ENCODE measurements at places on chromosomes 11 and 22.

- no peak for DNase-seq
These were observed 123.8 kb downstream of the CD44 start for GRCh38 chr11:35262735-35263134.

DNA sequence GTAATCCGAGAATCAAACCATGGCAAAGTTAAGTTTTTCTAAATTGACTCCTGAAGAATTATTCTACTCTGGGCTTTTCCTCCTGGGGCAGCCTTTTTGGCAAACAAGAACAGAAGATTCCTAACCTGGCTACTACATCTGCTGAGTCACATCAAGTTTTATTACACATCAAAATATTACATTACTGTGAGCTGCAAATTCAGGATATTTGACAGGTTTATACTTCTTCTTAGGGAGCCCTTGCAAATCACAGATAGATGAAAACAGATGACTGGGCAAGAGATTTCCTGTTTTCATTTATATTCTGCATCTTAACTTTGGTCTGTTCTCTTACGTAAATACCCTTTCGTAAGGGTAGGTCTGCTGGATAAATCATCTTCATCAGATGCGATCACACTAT, 23.6 kb downstream of the XRRA1 start:
- no peak for DNase-seq

GRCh38 chr22:46078241-46079092, 71.9 kb upstream of the PPARA start:
- DNase-seq = no peak

- no peak for DNase-seq
These were observed 772 bp downstream of the NAV2 start for GRCh38 chr11:19713196-19714021.

- DNase-seq = no peak
These were observed 3.1 kb downstream of the TRMT112 start for GRCh38 chr11:64314146-64314804.

DNA sequence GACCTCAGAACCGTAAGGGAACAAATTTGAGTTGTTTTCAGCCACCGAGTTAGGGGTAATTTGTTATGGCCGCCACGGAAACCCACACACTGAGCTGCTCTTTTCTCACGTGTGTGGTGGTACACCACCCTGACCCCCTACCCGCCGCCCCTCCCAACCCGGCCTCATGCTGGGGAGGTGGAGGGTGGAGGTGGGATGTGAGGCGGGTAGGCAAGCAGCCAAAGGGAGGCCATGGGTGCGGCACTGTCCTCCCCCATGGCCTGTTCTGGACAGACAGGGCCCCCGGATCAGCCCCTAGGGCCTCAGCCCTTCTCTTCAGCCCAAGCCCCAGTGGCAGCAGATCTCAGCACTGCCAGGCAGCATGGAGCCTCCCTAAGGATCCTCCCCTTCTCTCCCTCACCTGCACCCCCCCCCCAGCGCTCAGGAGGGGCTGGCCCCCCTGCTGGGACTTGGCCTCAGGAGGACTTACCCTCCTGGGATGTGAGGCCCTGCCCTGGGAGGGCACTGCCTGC, 7.9 kb downstream of the PRR5 start:
- no peak for DNase-seq

GRCh38 chr11:41921746-41922390, 462.4 kb upstream of the LRRC4C start:
- DNase-seq = no peak

DNA sequence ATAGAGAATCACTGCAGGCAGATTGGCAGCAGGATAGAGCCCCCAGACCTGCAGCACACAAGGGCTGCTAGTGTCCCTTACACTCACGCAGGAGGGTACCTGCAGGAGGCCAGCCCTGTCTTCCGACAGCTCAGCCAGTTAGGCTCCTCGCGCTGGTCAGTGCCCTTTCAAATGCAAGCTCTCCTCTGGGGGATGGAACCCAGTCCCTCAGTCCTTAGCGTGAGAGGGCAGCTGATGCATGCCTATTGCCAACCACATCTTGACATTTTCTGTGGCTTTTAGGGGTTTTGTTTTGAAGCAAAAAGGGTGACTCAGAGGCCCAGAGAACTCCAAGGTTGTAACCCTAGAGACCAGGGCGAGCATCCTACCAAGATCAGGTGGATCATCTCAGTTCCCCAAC, 40.0 kb downstream of the WNT11 start:
- no peak for DNase-seq

- no peak for DNase-seq
These were observed 65.5 kb upstream of the THY1 start for GRCh38 chr11:119488256-119488995.

GRCh38 chr11:1168721-1169161, 11.0 kb downstream of the MUC5AC start:
- no peak for DNase-seq

- DNase-seq = no peak
These were observed 50.2 kb upstream of the PICALM start for GRCh38 chr11:86119077-86119476.

DNA sequence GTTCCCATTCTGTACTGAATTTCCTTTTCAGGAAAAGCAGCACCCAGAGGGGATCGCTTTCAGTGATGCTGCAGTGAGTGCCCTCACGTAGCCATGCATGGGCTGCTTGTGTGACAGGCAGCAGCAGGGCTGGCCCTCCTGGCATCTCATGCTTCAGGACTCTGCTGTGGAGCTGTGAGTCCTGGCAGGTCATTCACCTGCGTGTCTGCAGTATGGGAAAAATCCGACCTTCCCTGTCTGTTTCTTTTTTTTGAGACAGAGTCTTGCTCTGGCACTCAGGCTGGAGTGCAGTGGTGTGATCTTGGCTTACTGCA, 13.4 kb downstream of the GLB1L2 start:
- DNase-seq = no peak

DNA sequence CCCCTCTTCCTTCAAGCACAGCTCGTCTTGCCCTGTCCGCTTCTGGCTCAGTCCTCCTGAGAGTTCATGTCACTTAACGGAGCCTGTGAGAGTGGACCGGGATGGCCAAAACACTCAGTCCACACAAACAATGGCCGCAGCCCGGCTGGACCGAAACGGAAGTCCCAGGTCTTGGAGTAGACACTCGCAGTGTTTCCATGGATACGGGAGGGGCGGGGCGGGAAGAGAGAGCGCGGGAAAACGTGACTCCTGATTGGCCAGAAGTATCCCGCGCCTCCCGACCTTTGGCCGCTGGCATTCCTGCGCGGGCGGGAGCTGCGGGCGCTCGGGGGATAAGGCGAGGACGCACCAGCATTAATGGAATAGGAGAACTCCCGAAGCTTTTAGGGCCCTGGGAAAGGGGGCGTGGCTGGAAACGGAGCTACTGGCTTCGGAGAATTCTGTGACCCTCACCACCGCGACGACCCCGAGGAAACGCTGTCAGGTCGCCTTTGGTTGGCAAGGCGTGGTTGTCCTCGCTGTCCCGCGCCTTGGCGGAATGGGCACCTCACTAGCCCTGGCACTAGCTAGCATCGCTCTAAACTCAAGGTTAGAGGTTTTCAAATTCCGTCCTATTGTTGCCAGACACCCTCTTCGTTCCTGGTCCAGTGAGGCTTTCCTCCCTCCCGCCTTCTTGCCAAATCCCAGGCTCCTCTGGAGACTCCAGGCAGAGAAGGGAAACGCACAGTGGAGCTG, at the start of the genes NLRP14 and ZNF214:
Gene NLRP14 (plus strand): TSS at position 297 of the 735 bp plus-strand sequence. CDS start 18,108 bp downstream, outside the sequence.
Gene ZNF214 (minus strand): TSS at position 164 of the 735 bp plus-strand sequence. CDS start 17,511 bp downstream, outside the sequence.
- DNase-seq = peak; percentile 91

GRCh38 chr11:122345586-122345985, 229.6 kb upstream of the BLID start:
- DNase-seq = no peak

DNA sequence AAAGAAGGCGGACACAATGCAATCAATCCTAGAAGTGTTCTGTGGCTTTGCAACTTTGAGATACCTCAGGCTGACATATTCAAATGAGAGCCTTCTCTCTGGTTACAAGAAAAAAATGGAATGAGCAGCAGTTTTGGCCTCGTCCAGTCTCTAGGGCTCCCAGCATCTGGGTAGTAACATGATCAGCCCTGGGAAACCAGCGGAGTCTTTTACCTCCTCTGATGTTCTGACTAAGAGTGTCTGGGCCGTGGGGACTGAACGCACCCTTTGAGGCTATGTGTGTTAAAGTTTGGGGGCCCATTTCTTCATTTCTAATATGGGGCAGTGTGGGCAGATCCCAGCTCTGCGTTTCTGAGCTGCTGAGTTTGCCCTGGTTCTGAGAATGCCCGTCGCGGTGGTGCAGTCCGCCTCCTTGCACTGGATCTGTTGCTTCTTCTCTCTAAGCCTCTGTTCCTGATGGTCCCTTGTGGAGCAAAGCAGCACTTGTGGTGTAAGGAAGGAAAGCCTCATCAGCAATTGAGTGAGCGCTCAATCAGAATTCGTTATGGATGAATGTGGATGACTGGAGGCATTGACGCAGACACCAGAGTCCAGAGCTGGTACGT, 8.1 kb downstream of the PARVB start:
- no peak for DNase-seq

DNA sequence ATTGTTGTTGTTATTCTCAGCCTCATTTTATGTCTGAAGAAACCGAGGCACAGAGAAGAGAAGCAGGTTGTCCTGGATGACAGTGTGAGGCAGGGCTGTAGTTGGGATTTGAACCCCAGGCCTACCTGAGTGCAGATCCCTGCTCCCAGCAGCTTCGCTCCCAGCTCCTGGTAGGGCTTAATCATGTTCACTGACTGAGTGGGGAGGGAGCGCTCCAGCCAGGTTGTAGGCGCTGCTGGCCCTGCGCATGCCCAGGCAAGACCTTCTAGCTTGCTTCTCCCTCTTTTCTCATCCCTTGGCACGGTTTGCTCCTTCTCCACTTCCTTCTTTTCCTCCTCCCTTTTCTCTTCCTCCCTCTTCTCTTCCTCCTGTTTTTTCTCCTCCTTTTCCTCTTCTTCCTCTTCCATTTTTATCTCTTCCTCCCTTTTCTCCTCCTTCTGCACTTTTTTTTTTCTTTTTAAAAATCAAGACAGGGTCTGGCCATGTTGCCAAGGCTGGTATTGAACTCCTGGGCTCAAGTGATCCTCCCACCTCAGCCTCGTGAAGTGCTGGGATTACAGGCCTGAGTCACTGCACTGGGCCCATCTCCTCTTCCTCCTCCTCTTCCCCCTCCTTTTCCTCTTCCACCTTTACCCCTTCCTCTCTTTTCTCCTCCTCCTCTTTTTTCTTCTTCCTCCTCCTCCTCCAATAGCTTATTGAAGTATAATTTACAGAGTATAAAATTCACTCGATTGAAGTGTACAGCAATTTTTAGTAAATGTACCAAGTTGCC, 109.3 kb downstream of the KIAA1671 start:
- no peak for DNase-seq

- no peak for DNase-seq
These were observed 36.6 kb downstream of the ATG16L2 start for GRCh38 chr11:72850832-72851231.

DNA sequence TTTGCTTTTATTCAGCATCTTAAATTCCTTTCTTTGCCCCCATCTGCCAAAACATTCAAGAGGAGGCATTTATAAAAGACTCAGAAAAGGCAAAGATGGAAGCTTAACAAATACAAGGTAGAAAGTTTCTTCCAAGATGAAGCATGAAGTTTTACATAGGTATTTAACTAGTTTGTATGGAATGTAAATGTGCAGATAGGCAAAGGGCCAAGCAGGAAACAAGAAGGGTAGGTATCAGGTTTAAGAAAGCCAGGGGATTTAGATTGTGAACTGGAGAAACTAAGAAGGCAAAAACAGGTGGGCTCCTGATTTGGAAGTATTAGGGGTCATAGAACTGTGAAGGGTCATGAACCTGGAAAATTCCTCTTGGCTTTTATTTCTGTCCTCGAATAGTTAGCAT, 62.6 kb downstream of the PPP2R1B start:
- DNase-seq = no peak

- peak; percentile 49 for DNase-seq
These were observed 2193.4 kb upstream of the RAG2 start for GRCh38 chr11:38791346-38791961.

DNA sequence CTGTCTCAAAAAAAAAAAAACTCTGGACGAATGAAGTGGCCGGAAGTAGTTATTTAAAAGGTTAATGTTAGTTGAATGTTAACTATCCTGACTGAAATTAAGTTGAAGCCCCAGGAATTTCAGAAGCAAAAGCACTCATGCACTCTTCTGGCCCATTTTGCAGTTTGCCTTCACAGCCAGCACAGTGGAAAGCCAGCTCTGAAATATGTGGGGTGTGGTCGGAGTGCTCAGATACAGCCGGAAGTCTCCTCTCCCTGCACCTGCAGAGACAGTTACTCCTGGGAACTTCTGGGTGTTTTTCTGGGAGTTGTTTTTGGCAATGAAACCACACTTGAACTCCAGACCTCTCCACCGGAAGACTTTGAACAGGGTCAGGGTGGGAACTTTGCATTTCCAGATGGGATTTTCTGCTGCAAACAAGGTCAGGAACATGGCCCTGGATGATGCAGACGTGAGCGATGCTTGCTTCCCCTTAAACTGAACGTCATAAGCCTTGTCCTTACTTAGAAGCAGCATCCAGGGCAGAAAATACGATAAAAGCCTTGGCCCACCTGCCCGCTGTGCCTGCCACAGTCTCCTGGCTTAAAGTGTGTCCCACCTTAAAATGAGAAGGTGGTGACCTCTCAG, 21.5 kb upstream of the CABP2 start:
- no peak for DNase-seq

GRCh38 chr11:125215976-125216375, 51.4 kb downstream of the PKNOX2 start:
- no peak for DNase-seq

- DNase-seq = peak; percentile 64
These were observed at the start of gene SLC29A2 for GRCh38 chr11:66371627-66372415. Gene SLC29A2, minus strand, starts transcription at chr11:66371760. Its CDS starts 169 bp downstream, at chr11:66371591.

DNA sequence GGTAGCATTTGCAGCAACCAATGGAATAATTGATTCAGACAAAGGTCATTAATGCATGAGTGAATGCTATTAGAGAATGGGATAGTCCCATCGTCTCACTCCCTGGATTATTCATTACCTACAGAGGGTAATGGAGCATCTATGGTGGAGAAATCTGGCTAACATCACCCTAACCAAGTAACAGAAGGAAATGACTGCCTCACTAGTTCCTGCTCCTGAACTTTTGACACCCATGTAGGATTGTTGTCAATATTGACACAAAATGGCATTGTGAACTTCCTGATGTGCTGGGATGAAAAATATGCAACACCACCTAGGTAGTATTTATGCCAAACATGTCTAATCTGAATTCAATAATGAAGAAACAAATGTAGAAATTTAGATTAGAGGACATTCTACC, 44.0 kb upstream of the KIRREL3 start:
- DNase-seq = no peak

- DNase-seq = no peak
These were observed 145.2 kb upstream of the SYT13 start for GRCh38 chr11:45431046-45432018.

DNA sequence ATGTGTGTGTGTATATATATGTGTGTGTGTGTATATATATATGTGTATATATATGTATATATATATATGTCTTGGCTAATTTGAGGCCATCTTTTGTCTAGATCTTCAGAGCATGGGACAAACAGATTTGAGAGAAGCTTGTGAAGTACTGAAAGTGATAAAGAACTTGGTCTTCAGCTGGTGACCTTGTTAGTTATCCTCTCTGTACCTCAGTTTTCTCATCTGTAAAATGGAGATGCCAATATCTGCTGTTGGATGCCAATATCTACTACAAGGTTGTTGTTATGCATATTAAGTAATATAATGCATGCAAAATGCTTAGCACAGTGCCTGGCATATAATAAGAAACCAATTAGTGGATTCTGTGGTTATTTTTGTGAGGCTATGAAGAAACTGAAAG, 2.5 kb upstream of the FEZ1 start:
- DNase-seq = no peak

- no peak for DNase-seq
These were observed 32.1 kb downstream of the SNU13 start for GRCh38 chr22:41656556-41656955.

- DNase-seq = no peak
These were observed 16.7 kb upstream of the FAM168A start for GRCh38 chr11:73614591-73614990.

Data from left renal pelvis (tissue), 4 donors.